Cortex of kidney (tissue), 1 donor: ENCODE measurements at places on chromosomes 2 and 18.

GRCh38 chr2:234577191-234577590, 80.3 kb upstream of the ARL4C start:
- DNase-seq: no peak

- DNase-seq: no peak
Observed at GRCh38 chr2:190093793-190094192, 31.3 kb upstream of the MSTN start.

GRCh38 chr2:121595012-121595891, 54.0 kb downstream of the CLASP1 start:
- no peak for DNase-seq

DNA sequence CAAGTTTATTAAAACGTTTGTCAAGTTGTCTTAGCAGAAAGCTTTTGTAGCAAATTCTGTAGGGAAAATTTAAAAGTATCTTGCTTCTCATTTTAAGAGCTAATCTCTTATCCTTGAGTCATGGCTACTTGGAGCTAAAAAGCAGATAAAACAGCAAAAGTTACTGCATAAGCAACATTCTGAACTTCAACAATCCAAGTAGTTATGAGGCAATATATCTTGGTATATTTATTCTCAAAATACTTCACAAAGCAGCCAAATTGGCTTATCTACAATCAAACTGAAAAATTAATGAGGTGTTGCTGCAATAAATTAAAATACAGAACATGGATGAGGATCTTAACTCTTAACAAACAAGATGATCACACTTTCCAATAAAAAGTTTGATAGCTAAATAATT, 306.5 kb downstream of the PIEZO2 start:
- no peak for DNase-seq

- no peak for DNase-seq
Observed at GRCh38 chr2:143088388-143088787, 40.8 kb upstream of the ARHGAP15 start.

GRCh38 chr2:240451108-240451611, 15.7 kb downstream of the GPC1 start:
- no peak for DNase-seq

DNA sequence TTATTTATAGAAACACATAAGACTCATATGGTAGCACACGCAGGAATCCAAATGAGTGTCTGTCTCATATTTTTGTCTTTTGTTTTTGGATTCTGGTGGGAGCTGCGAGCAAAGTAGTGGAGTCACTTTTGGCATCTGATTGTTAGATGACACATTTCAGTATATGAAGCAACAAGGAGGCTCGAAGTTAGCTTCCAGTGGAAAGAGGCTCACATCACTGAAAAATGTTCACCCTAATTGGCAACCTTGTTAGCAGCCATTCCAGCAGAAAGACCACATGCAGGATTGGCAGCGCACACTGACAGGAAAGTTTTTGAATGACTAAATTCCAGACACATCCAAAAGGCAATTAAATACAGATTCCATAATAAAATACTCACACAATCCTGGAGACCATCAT, 87.4 kb downstream of the MYT1L start:
- DNase-seq: no peak

DNA sequence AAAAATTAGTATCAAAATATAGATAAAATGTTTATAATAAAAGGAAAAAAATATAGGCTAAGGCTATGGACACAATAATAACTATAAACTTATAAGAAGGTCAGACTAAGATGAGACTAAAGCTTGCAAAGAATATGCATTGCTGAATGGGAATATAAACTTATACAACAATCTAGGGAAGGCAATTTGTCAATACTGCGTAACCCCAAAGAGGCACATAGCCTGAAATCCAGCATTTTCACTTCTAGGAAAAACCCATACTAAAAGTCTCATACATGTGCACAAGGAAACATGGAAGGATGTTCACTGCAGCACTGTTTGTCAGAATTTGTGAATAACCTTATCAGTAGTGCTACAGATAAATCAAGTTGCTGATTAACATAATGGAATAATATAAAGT, 45.5 kb downstream of the FANCL start:
- no peak for DNase-seq

DNA sequence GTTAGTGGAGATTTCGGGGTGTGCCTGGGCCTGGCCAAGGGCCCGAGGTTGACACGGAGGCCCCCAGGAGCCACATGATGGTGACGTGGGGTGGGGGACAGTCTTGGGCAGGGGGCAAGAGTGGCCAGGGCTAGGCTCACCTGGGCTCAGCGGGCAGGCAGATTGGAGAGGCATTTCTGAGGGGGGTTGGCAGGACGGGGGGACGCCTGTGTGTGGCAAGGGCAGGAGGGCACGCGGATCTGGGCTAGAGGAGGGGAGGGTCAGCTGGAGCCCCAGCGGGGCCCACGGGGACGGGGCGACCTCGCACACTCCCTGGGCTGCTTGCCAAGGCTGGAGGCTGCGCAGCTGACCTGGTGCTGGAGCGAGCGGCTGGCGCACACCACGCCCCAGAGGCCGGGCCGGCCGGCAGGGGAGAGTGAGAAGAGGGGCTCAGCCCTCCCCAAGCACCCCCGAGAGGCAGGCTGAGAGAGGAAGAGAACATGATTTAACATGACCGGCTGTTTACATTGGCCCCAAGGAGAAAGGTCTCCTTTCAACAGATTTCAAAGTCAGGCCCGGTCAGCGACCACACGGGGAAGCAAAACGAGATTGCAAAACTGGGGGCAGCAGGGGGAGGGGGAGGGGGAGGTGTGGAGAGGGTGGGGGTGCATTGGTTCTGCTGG, 38.0 kb upstream of the SNED1 start:
- DNase-seq: no peak

GRCh38 chr2:158671360-158672245, 123.5 kb upstream of the DAPL1 start:
- DNase-seq: no peak

- no peak for DNase-seq
Observed at GRCh38 chr2:30503007-30503694, 56.1 kb downstream of the LCLAT1 start.

GRCh38 chr18:56380685-56381084, 257.7 kb downstream of the TXNL1 start:
- DNase-seq: no peak
